Stimulated activated CD8-positive, alpha-beta memory T cell treated with anti-CD3 and anti-CD28 coated beads, Interleukin-4, amount 100 ng/mL, for 1 hour (primary cell): ENCODE measurements at places on chromosomes 16 and 17.

DNA sequence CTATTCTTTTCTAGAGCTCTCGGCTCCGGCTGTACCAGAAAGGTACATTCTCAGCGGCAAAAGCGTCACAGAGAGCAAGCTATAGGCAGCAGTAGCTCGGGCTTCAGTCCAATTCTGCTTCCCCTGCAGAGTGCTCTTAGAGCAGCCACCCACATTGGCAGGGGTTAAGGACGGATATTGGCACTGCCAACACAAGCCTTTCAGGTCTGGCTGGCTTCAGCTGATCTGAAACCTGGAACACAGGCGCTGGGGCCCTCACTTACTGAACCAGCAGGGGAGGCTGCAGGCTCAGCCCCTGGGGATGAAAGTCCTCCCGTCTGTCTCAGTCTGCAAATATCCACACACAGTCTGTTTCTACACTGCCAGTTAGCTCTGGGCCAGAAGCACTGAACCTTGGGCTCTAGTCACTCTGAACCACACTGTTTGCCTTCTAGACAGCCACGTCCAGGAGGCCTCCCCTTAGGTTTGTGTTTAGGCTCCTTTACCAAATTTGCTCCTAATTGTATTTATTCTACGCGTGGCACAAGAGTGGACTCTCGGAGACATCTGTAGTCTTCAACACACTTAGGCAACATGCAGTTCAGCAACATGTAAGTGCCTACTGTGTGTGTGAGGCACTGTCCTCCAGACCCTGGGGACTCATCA is 40.1 kb downstream of the HIC1 start:
- no peak for DNase-seq

DNA sequence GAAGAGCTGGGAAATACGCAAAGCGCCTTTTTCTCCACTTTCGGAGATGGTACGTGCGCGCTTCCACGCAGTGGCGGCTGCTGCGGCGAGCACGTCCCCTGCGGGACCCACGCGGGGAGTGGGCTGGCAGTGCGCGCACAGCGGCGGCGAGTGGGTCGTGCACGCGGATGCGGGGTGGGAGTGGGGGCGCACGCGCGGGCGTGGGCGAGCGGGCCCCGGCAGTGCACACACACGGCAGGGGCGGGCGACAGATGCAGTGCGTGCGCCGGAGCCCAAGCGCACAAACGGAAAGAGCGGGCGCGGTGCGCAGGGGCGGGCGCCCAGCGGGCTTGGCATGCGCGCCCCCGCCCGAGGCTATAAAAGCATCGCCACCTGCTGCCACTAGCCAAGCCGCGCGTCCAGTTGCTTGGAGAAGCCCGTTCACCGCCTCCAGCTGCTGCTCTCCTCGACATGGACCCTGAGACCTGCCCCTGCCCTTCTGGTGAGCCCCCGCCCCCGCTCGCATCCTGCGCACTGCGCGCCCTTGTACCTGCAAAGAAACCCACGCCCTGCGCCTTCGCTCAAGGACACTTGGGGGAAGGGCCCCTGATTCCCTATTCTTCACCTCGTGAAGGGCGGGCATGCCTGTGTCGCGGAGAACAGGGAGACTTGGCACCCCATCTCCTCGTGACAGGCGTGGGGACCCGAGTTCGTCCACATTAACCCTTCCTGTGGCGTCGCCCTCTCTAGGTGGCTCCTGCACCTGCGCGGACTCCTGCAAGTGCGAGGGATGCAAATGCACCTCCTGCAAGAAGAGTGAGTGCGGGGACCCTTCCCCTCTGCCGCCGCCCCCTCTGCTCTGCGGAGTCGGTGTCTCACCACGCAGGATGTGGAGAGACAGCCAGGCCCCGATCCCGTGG is at the start of gene MT3:
Gene MT3 (plus strand): TSS at position 388 of the 899 bp plus-strand sequence. CDS start 63 bp downstream, at position 451.
- no peak for DNase-seq

GRCh38 chr16:65336160-65336559 is 214.3 kb upstream of the CDH11 start:
- DNase-seq = no peak

DNA sequence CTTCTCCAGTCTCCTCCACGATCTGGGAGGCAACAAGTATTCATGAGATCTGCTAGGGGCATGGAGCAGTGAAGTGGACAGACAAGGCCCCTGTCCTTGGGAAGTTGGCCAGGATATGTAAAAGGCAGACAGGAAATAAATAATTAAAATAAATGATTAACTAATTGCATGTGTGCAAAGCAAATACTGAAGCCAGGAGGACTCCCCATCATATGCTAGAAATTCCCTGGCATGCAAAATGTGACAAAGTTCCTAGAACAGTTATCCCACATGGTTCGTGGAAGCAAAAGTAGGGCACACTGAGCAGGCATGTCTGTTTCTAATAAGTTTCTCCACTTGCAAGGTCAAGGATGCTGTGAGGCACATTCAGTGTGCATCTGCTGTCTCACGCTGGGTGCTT is 86.8 kb downstream of the CDYL2 start:
- DNase-seq = no peak

- peak; percentile 72 for DNase-seq
Measured at GRCh38 chr16:65745-66144, 6.7 kb downstream of the RHBDF1 start.

GRCh38 chr17:40348562-40349476 is 15.7 kb downstream of the GJD3 start:
- no peak for DNase-seq

DNA sequence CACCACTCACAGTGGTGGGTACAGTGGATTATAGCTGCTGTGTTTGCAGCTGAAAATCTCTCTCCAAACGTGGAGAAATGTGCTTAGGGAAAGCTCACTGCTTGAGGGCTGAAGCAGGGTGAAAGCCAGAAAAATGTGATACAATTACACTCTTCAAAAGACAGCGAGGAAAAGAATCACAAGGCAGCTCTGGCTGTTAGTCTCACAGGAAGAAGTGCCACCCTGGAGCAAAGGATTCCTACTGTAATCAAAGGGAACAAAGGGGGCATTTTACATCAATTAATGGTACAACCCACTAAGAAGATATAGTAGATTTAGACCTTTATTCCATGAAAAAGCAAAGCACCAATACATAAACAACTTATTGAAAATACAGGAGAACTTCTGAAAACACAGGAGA is 48.1 kb upstream of the IRX5 start:
- DNase-seq = no peak

DNA sequence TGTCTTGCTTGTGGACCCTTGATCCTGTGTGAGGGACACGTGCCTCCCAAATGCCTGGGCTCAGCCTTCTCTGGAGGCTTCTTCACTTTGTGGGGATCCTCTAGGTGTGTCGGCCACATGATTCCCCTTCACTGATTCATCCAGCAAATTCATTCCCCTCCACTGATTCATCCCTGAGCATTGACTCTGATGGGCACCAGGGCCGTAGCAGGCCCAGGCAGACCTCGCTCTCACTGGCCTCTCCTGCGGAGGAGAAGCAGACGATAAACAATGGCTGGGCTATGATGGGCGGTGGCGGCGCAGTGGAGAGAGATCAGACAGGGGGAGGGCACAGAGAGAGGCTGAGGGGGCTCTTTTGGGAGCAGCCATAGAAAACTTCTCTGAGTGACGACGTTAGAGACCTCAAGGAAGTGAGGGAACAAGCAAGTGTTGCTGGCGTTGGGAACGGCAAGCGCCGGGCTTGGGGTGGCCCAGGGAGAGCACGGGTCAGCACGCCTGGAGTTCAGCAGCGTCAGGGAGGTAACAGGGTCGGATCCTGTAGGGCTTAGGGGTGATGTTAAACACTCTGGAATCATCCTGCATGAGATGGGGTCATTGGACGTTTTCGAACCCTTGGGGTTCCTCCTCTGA is 17.5 kb upstream of the RPTOR start:
- DNase-seq = no peak

DNA sequence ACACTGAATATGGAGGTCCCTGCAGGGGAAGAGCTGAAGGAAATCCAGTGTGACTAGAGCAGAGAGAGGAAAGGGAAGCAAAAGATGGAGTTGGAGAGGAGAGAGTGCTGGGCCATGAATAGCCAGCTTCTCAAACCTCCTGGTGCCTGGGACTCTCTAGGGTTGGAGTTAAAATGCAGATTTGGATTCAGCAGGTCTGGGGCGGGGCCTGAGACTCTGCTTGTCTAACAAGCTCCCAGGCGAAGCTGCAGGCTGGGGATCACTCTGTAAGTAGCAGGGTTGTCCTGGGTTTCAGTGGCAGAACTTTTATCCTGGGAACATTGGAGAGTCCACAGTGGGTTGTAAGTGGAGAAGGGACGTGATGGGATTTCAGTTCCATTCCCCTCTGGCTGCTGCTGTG is 103.4 kb upstream of the PLCG2 start:
- DNase-seq = no peak

DNA sequence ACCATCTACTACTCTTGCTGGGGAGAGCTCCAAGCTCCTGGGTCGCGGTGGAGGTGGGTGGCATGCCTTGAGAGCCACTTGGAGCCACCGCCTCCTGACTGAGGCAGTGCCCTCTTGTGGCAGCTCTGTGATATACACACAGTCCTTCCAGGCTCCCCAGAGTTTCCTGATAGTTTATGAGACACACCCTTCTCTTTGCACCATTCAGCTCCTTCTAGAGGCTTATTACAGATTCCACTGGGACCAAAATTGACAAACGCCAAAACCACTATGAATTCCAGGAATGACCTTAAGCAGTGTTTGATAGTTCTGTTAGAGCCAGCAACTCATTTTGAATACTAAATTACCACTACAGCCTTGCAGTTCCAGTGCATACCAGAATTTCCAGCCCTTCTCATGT is 170.1 kb upstream of the CDH13 start:
- DNase-seq = peak; percentile 9

- DNase-seq = no peak
Measured at GRCh38 chr16:87540072-87540896, 47.5 kb upstream of the ZCCHC14 start.

- no peak for DNase-seq
Measured at GRCh38 chr17:50830352-50830751, 5.0 kb upstream of the WFIKKN2 start.

- DNase-seq = no peak
Measured at GRCh38 chr16:12318661-12319427, 342.3 kb downstream of the SNX29 start.

DNA sequence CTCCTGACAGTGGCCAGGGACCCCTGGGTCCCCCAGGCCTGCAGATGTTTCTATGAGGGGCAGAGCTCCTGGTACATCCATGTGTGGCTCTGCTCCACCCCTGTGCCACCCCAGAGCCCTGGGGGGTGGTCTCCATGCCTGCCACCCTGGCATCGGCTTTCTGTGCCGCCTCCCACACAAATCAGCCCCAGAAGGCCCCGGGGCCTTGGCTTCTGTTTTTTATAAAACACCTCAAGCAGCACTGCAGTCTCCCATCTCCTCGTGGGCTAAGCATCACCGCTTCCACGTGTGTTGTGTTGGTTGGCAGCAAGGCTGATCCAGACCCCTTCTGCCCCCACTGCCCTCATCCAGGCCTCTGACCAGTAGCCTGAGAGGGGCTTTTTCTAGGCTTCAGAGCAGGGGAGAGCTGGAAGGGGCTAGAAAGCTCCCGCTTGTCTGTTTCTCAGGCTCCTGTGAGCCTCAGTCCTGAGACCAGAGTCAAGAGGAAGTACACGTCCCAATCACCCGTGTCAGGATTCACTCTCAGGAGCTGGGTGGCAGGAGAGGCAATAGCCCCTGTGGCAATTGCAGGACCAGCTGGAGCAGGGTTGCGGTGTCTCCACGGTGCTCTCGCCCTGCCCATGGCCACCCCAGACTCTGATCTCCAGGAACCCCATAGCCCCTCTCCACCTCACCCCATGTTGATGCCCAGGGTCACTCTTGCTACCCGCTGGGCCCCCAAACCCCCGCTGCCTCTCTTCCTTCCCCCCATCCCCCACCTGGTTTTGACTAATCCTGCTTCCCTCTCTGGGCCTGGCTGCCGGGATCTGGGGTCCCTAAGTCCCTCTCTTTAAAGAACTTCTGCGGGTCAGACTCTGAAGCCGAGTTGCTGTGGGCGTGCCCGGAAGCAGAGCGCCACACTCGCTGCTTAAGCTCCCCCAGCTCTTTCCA is 25.1 kb downstream of the C1QTNF1 start:
- no peak for DNase-seq

- no peak for DNase-seq
Measured at GRCh38 chr17:70369391-70369790, 200.1 kb downstream of the KCNJ2 start.

DNA sequence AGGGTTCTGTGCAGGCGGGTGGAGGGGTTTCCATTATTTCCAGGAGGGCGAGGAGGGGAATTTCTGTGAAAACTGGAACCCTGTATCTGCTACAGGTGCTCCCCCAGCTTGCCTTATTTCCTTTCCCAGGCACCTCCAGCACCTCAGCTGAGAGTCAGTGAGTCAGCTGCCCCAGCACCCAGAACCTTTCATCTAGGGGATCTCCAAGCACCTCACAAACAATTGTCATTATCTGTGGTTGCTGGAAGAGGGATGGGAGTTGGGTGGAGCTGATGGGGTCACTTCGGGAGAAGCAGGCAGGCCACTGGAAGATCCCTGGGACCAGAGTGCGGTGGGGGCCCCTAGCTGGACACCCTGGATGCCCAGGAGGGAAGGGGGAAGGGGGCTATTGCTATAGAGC is 10.0 kb upstream of the CLUH start:
- DNase-seq = no peak
